ENCODE measurements at places on chromosomes 1 and 21.
A peak's percentile ranks its signal among the peaks of the same experiment; 100 is the strongest.

DNA sequence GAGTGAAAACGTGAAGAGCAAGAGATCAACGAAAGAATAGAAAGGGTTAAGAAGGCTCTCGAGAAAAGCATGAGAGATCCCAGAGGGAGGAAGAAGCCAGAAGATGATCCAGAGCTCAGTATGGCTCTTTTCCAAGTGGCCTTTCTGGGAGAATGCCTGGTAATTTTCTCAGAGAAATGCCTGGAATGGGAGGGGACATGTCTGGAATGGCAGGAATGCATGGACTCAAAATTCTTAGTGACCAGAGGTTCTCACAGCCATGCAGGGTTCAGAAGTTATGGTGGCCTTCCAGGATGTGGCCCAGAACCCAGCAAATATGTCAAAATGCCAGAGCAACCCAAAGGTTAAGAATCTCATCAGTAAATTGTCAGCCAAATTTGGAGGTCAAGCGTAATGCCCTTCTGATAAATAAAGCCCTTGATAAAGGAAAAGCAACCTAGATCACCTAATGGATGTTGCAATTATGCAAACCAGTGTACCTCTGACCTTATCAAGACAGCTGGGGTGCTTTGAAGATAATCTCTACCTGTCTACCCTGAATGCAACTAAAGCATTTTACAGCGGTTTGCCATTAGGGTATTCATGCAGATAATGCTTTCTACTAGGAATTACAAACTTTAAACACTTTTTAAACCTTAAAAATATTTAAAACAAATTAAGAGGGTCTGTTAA lies 53.1 kb downstream of the NBPF6 start:
- DNase-seq, result no peak

GRCh38 chr1:225435487-225435886 lies 7.6 kb upstream of the LBR start:
- no peak for DNase-seq

DNA sequence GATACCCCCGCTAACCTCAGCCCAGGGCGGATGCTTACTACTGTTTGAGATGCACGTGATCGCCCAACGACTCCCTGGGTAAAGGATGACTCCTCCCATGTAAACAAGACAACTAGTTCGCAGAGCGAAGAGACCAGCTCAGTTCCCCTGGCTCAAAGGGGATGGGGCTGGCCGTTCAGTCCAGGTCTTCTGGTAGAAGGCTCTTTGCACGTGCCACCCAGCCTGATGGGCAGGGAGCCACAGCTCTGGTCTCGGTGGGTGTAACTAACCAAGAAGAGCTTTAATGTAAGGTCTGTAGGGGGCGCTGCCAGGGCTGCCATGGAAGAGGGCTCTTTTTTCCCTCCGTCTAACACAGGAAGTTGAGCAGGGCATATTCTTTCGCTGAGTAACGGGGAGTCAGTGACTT lies 49.4 kb upstream of the PARP1 start:
- DNase-seq, result peak; percentile 18

GRCh38 chr1:92995441-92996430 lies 34.5 kb upstream of the DIPK1A start:
- DNase-seq, result no peak

- no peak for DNase-seq
Measured at GRCh38 chr1:47367651-47368050, 34.1 kb downstream of the CMPK1 start.

GRCh38 chr1:27770293-27770830 lies 2.7 kb upstream of the STX12 start:
- no peak for DNase-seq

- peak; percentile 81 for DNase-seq
Measured at GRCh38 chr1:240575981-240576662, 35.8 kb downstream of the GREM2 start.

GRCh38 chr1:216032961-216033614 lies 390.2 kb downstream of the USH2A start:
- DNase-seq, result no peak

DNA sequence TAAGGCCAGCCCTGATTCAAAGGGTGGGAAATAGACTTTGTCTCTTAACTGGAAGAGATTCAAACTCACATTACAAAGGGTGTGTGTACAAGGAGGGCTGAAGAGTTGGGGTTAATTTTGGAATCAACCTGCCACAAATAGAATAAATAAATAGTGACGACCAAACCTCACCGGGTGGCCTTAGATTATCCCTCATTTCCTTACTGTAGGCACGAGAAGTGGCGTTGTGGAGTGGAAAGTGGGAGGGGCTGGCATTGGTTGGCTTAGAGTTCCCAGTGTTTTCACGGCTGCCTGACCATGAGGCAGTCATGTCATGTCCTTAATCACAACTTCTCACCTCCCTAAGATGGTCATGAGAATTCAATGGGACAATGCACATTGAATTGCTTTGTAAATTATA lies 21.3 kb upstream of the RUNX1 start:
- no peak for DNase-seq

DNA sequence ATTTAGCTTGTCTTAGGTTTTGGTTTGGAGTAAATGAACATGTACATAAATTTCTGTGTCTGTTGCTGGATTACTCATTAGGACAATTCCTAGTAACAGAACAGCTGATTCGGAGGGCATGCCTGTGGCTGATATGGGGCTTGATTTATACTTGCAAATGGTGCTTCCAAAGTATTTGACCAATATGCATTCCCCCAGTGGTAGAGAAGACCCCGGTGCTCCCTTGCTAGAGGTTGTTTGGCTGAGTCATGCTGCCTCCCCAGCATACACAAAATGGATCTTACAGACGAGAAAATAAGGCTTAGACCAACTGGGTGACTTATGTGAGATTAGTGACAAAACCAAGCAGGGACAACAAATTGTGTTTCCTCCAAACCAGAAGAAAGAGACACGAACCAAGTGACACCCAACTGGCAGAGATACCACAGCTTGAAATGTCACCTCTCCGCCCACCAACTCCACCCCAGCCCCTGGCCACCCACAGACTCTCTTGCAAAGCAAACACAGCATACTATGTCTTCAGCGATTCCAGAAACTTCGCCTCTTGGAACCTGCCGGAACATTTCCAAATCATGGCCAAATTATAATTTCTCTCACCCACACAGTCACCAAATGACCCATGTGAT lies 75.9 kb upstream of the ETS2 start:
- DNase-seq, result no peak

GRCh38 chr1:5951846-5952410 lies 40.3 kb downstream of the NPHP4 start:
- no peak for DNase-seq

DNA sequence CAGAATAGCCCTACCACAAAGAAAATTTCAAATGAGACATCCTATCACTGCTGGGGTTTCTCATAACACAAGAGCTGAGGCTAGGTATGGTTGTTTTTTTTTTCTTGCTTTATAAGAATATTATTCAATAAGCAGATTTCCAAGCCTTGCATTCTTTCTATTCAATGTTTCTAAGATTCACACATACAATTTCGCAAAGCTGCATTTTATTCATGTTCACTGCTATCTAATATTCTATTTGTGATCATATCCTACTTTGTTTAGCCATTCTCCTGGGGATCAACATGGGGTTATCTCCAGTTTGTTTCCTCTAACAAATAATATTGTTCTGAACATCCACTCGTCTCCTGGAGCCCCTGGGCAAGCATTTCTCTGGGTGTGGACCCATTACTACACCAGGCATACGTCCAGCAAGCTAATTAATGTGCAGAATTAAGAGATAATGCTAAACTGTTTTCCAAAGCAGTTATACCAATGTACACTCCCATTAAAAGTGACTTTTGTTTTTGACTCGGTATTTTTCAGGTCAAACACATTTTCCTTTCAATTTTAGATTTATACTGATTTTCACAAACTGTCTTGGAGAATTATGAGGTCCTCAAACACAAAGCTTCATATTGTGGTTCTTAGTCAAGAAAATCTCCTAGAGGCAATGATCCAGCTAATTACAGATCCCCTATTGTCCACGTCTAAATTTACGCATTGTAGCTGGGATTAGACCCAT lies 15.7 kb upstream of the HLCS start:
- DNase-seq, result no peak

DNA sequence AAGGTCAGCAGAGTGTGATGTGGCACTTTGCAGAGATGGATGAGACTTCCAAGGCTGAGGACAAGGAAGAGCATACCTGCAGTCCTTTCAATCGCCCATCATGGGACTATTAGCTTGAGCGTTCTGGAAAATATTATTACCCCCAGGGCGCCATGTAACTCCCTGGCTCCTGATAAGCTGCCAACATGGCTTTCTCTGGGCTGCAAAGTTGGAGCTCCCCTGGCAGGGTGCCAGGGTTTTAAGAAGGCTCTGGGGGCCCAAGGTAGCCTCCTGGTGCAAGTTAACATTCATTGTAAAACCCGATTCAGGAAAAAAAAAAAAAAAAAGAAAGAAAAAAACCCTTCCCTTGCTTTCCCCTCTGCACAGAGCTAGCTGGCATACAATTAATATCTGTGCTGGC lies 196.7 kb downstream of the PBX1 start:
- DNase-seq, result no peak

GRCh38 chr1:247373721-247374141 lies 42.1 kb upstream of the ZNF496 start:
- DNase-seq, result peak; percentile 85

DNA sequence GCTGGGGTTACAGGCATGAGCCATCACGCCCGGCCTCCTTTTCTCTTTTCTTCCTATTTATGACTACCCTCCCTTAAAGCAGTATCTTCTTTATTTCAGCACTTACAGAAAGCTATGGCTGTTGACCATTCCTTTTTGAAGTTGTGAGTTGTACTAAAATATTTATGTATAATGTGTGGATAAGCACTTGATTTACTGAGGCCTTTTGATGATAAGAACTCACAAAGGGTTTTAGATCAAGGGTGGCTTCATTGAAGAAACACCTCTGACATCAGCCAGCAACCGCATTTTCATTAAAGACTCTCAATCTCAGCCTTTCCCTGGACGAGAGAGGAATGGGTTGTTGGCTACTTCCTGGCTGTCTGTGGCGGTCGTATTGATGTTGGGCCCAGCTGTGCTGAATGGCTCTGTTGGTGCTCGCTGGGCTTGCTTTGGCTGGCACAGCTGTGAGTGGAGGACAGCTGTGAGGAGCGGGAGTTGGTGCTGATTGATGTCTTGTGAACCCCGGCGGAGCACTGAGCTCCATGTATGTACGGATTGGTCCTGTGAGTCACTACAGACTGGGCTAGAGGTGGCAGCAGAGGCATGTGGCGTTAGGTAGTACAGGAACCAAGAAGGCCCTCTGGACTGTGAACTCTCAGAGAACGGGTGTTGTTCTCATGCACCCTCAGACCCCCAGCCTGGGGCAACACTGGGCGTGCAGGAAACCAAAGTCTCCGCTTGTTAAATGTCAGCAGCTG lies 208.8 kb downstream of the KIF26B start:
- no peak for DNase-seq

DNA sequence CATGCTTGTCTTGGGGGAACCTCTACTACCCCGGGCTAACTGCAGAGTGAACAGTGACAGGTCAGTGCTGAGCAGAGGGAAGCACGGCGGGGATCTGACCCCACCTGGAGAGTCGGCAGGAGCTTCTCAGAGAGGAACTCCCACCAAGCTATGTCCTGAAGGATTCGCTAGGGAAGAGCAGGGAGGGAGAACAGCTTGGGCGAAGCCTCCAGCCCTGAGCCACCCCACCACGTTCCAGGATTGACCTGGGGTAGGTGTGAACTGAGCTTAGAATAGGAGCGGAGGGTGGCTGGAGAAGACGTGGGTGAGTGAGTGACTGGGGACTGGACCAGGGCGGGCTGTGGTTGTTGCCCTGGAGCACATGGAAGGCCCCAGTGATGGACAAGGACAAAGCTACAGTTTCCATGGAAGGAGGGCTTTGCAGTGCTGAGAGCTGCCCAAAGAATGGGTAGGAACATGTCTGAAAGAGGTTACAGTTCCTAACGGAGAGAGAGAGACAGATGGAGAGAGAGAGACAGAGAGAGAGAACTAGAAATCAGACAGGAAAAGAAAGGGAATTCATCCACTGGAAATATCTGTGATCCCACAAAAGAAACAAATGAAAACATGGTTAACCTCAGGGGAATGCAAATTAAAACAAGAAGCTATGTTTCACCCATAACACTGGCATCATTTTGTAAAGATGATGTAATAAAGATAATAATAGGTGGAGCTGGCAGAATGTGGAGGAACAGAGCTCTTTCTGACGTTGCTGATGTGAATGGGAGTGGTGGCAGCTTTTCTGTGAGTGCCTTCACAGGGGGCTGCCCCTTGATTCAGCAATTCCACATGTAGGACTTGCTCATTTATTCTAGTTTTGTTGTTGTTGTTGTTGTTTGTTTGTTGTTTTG lies 17.2 kb downstream of the BSND start:
- no peak for DNase-seq

- no peak for DNase-seq
Measured at GRCh38 chr1:35864813-35865212, 18.2 kb upstream of the AGO1 start.

DNA sequence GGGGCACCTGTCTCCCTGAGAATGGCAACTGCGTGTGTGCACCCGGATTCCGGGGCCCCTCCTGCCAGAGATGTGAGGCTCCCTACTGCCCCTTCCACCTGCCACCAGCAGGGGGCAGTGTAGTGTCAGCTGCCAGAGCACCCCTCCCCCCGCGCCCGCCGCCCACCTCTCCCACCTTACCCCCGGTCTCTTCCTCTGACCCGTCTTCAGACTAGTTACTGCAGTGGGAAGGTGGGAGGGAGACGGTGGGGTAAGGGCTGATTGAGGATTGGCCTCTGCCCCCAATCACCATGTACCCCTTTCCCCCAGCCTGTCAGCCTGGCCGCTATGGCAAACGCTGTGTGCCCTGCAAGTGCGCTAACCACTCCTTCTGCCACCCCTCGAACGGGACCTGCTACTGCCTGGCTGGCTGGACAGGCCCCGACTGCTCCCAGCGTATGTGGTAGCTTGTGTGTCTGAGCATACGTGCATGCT lies 10.1 kb upstream of the LRRC71 start:
- peak; percentile 46 for DNase-seq

GRCh38 chr1:22376546-22376945 lies 75.1 kb upstream of the ZBTB40 start:
- DNase-seq, result no peak

GRCh38 chr1:104765085-104765484 lies 1015.4 kb downstream of the AMY1C start:
- no peak for DNase-seq

DNA sequence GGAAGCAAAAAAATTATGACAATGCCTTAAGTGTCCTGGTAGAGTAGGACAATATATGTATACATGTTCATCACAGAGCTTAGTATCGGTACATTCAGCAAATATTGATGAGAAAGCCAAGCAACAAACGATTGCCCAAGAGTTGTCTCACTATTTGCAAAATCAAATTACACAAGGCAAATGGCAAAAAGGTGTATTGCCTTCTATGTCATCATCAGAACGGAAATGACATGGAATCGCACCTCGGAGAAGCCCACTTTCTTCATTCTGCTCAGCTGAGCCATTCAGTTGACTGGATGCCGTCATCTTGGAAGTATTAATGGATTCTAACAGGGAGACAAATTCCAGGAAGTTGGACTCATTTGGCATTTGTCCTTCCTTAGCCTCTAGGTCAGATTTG lies 37.7 kb downstream of the PCNX2 start:
- DNase-seq, result no peak

DNA sequence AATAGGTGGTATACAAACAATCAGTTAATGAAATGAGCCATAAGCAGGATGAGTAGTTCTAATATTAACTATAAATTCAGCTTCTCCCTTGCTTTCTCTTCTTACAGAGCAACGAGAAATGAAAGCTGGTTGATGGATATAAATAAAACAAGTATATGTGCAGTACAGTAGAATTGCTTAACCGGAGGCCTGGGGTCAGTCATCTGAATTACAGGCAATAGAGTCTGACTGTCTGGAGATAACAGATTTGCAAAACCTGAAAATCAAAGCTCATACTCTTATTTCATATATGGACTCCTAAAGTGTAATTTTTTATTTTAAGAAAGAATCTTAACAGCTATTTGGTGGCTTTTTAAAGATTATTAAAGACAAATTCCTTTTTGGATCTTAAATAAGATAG lies 43.1 kb upstream of the SGIP1 start:
- DNase-seq, result no peak
